Stimulated activated CD4-positive, alpha-beta T cell treated with anti-CD3 and anti-CD28 coated beads, Interleukin-2, amount 100 ng/mL, for 24 hours (primary cell): ENCODE measurements at places on chromosomes 7 and 10.

- no peak for DNase-seq
Observed at GRCh38 chr10:109178591-109178990, 744.7 kb downstream of the XPNPEP1 start.

DNA sequence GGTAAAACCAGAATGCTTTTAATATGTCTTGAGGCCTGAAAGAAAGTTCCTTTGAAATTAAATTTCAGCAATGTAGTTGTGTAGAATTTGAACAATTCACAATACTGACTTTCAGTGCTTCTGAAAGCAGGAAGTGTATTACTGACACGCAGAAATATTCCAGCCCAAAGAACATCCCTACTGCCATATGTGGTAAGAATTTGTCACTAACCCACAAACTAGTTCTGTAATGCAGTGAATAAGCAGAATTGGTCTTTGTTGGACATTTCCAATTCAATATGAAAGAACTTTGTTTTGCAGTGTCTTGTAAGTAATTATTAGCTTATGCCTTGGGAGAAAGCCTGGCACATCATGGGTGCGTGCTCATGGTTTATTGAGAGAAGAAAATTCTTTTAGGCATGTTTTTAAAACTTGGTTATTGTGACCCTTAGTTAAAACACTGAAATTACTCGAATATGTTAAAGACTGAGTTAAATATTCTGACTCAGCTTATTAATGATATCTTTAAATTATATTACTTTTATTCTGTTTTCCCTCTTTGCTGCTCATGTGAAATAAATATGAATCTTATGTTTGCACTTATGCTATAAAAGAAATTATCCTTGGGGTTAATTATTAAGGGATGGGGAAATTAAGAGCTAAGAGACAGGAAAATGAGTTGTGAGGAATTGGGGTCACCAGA is 33.4 kb downstream of the PTPN12 start:
- DNase-seq = no peak

DNA sequence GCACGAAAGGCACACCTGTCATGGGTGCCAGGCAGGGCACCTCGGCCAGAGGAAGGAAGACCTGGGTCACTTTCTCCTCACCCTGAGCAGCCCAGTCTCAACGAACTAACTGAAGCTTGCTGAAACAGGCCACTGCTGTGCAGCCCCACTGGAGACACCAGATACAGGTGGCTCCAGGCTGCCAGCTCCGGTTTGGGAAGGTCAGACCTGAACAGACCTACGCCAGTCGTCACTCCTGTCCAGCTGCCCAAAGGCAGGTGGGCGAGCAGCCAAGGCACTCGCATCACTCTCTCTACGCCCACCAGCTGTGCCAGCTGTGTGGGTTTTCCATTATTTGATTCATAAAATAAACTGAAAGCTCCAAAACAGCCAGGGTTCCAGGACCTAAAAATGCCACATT is 256.1 kb downstream of the ZMYND11 start:
- DNase-seq = no peak

DNA sequence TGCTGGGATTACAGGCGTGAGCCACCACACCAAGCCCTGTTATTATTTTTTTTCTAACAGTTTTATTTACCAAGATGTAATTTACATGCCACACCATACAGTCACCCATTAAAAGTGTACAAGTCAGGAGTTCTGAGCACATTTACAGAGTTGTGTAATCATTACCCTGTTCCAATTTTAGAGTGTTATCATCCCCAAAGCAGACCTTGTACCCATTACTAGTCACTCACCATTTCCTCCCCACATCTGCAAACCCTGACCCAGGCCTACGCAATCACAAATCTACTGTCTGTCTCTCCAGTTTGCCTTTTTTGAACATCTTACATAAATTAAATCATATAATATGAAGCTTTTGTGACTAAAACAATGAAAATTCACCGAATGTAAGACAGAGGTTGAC is 402.9 kb upstream of the FOXK1 start:
- DNase-seq = no peak

- DNase-seq = no peak
Observed at GRCh38 chr7:134875867-134876266, 96.4 kb downstream of the CALD1 start.

DNA sequence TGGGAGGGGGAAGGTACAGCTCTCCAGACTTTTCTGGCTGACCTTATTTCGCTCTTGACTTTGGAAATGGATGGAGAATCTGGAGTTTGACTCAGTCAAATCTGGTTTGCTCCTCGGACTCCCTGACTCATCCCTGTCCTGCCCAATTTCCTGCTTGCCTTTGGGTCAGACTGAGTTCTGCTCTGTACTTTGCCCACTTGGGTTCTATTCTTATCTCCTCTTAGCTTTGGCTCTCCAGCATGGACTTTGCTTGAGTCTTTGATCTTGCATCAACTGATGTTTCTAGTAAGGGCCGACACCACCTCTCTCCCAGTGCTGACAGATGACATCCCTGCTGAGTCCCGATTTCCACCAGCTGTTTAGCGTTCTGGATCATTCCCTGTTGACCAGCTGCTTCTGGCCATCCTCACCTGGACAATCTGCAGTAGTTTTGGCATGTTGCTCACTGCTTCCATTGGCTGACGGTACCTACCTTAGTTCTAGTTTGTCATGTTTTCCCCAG is 335.3 kb downstream of the SUGCT start:
- DNase-seq = no peak
